Fibroblast of villous mesenchyme (primary cell): ENCODE measurements at places on chromosomes 7 and 10.
A peak's percentile ranks its signal among the peaks of the same experiment; 100 is the strongest.

- DNase-seq: no peak
Observed at GRCh38 chr7:32191305-32191704, 121.1 kb upstream of the PDE1C start.

DNA sequence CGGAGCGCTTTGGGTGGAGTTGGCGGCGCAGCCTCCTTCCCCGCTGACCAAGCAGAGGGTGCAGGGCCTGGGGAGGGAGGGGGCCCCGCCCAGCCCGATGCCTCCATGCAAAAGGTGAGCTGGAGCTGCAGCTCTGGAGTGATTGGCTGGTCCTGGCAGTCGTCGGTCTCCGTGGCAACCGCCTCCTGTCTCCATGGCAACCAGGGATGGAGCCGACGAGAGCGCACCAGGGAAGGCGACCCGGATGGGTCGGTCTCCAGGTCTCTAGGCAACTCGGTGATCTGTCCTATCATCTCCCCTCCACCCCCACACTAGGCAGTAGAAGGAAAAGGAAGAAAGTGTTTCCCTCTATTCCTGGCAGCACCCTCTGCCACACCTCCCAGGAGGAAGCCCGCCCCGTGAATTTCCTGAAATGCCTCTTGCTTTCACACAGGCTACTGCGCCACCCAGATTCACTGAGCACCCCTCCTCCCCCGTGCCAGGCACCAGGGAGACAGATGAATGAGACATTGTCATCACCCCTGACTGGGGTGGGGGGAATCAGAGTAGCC, 647 bp upstream of the NACAD start:
- DNase-seq: peak; percentile 48

- DNase-seq: peak; percentile 13
Observed at GRCh38 chr7:52009181-52009580, 692.6 kb upstream of the COBL start.

DNA sequence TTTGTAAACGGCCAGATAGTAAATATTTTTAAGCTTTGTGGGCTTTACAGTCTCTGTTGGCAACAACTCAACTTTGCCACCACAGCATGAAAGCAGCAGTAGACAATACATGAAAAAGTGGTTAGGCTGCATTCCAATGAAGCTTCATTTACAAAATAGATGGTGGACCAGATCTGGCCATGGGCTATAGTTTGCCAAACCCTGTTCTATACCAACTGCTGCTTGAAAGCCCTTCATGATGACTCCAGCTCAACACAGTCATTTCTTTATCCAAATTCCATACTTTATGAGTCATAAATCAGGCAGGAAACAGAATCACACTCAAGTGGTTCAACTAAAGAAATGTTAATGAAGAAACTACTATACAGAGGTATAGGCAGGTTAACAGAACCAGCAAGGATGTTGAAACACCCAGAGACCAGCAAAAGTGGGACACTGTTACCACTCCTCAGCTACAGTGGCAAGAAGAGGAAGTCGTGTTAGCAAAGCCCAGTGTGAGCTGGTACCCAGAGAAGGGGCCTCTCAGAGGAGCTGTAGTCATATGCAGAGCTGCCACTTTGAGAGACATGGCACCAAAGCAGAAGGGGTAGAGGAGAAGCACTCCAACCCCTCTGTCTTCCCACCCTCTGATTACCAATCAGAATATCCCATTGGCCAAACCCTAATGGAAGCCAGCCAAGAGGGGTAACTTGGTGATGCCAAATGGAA, 72.5 kb downstream of the PRLHR start:
- no peak for DNase-seq

- peak; percentile 47 for DNase-seq
Observed at GRCh38 chr10:89118091-89118490, 89.0 kb downstream of the CH25H start.

DNA sequence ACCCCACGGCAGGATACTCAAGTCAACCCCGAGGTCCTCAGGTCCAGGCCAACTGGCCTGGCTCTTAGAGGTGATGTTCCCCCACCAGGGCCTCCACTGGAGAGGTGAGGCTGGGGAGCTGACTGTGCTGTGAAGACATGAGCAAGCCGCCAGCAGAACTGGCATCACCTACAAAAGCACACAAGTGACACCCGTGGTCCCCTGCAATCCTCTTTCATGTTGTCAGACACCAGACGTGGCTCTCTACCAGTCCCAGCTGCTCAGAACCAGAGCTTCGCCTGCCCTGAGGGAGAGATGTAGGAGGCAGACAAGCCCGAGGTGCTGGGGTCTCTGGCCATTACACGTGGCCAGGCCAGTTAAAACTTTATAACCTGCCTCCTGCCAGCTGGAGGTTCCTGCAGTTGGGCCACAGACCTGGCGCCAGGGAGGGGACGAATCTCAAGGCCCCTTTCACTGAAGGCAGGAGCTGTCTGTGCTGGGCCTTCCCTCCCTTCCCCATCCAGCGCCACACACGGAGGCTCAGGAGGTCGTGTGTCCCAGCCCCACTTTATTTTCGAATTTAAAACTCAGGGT, 2.2 kb downstream of the COMTD1 start:
- no peak for DNase-seq

DNA sequence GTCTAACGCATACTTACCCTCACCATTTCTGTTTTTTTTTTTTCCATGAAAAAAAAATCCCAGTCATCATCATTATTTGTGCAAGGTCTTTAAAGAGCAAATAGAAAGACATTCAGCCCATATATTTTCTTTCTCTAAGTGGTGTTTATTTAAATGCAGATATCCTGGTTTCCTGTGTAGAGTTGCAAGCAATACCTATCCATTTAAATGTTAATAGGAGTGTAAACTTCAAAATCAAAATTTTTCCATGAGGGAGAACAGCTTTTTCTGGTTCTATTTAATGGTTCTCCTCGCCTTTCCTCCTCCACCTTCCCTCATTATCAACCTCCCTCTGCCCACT, 120.1 kb upstream of the AGK start:
- no peak for DNase-seq

- DNase-seq: no peak
Observed at GRCh38 chr7:66301249-66301648, 96.1 kb downstream of the TPST1 start.

DNA sequence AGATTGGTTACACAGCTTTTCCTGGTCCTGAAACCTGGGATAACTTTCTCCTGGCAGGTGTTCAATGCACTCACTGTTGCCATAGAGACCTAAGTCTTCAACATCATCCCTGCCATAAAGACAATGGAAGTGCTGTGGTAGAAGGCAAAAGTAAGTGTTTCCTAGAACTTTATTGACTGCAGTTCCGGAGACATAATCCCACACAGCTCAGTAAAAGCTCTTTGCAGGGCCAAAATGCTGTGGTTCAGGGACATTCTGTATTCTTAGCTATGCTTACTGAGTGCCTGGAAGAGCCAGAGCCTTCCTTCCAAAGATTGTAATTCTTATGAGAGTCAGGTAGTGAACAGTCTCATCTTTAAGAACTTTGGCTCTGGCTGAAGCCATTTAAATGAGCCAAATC, 5.3 kb downstream of the WIPF3 start:
- no peak for DNase-seq

GRCh38 chr7:18457832-18458231, 37.7 kb upstream of the HDAC9 start:
- DNase-seq: no peak

GRCh38 chr10:21722209-21722608, 188.2 kb downstream of the MLLT10 start:
- DNase-seq: no peak

DNA sequence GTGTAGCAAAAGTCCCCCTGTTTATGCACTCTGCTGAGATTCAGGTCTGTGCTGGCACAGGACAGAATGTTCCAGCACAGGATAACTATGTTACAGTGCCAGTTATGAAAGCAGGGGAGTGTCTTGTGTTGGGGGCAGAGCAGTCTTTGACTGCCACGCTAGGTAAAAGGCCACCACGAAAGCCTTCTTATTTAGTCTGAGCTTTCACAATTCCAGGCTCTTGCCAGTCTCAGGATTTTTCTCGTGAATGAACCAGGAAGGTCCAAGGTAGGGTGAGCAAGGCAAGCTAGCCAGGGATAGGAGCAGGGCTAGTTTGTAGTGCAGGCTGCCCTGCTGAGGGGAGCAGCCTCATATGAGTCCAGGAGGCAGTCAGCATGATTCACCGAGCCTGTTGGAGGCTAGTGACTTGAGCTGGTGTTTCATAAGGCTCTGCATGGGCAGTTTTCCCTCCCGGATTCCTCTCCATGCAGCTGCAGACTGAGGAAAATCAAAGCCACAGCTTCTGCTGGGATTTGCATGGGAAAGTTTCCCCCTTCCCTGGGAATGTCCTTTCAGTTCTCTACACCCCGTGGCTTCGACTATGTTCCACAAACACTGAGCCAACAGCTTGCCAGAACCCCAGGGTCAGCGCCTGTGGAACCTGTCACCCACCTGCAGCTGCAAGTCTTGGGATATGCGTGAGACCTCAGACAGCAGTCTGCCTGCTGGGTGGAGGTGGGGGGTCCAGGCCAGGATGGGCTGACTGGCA, 112.3 kb downstream of the JCAD start:
- peak; percentile 88 for DNase-seq

DNA sequence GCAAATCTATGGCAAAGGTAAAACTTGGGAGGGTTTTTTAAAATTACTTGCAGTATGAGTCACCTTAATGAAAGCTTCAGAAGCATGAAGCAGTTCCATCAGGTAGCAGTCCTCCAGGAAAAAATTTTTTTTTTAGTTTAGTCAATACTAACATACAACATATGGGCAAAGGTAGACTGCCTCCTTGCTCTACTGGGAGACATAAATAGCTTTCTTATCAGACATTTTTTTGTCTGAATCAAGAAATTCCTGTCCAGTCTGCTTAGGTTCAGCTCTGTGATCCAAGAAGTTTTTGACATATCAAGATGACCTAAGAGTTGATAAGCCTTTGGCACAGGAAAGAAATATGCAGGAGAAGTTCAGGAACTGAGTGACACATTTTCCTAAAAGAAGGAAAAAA, 171.5 kb upstream of the TCF7L2 start:
- DNase-seq: no peak

DNA sequence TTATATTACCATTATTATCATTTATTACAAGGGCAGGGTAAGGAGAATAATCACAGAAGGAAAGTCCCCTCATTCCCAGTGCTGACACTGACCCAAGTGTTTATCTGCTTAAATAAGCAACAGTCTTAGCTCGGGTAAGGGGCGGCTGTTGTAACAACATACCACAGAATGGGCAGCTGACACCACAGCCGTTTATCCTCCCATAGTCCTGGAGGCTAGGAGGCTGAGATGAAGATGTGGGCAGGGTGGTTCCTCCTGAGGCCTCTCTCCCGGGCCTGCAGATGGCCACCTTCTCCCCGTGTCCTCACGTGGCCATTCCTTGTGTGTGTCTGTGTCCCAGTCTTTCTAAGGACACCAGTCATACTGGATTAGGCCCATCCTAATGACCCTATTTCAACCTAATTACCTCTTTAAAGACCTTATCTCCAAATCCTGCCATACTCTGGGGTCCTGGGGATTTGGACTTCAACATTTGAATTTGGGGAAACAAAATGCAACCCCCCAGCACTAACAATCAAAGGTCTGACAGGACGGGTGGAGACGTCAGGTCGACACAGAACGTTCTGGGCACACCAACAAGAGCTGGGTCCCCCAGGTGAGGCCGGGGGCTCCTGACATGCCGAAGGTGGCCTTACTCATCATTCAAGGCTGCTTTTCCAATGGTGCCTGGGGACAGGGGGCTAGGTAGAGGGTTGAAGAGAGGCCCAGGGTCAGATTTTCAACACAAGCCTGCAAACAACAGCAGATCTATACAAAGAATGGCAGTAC, 93.5 kb downstream of the TNS3 start:
- peak; percentile 89 for DNase-seq

GRCh38 chr10:124319926-124320391, 98.8 kb downstream of the OAT start:
- DNase-seq: peak; percentile 39

- DNase-seq: no peak
Observed at GRCh38 chr10:78889536-78890063, 179.2 kb upstream of the ZMIZ1 start.

- no peak for DNase-seq
Observed at GRCh38 chr7:25619381-25619780, 391.1 kb upstream of the NPVF start.

GRCh38 chr7:95772771-95773581, 622 bp downstream of the DYNC1I1 start:
- peak; percentile 10 for DNase-seq

DNA sequence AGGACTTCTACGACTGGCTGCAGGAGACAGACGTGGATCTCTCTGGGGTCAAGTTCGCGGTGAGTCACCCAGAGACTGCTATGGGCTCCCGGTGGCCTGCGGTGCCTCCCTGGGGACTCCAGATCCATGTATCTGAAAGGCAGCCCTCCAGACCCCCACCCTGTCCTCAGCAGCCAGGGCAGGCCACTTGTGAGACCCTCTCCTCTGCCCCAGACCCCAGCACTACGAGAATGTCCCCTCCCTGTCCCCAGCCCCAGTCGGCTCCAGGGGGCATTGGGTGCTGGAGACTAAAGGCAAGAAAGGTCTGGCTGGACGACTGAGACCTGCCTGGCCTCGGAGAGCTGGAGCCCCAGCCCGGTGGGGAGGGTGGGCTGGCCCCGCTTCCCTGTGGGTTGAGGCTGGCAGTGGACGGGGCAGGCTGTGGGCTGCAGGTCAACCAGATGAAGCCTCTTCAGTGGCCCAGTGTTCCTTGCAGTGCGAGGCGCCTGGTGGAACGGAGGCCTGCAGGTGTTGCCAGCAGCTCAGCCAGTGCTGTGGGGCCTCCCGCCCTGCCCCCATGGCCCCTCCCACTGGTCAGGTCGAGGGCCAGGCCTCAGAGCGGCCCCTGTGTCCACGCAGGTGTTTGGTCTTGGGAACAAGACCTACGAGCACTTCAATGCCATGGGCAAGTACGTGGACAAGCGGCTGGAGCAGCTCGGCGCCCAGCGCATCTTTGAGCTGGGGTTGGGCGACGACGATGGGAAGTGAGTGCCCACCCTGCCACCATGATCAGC, 13.8 kb downstream of the TMEM120A start:
- no peak for DNase-seq

GRCh38 chr10:101379663-101380352, 25.8 kb downstream of the BTRC start:
- DNase-seq: no peak

DNA sequence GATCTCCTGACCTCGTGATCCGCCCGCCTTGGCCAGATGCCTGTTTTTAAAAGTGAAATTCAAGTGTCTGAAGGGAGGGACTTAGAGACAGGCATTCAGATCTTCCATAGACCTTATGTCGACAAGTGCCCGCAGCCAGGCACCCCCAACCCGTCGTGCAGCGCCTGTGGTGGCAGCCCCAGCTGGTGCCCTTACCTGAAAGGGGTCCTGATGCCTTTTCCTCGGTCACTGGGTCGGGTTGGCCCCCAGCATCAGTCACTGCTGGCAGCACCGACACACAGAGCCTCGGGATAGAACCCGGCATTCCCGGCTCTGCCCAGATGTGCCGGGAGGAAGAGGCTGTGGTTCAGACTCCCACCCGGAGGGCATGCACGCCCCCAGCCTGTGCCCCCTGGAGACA, 23.3 kb downstream of the LRRC27 start:
- no peak for DNase-seq

DNA sequence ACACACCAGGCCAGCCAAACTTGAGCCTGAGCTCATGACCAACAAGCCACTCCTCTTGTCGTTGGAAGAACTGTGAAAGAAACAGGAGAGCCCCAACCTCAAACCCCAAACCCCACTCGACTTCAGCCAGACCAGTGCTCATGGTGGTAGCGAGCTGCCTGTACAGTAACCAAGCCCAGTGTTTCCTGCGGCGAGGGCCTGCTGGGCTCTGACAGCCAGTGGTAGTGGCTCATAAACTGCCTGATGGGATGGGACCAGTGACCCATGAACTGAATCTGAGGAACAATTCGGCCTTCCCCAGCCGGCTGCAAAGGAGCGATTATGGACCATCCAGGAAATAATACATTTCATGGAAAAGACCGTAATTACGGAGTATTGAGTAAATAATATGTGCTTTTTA, 191.9 kb downstream of the RPS24 start:
- no peak for DNase-seq
